Adrenal gland (tissue), 19 donors: ENCODE measurements at places on chromosomes 3 and 15.
A peak's percentile ranks its signal among the peaks of the same experiment; 100 is the strongest.

GRCh38 chr3:151301787-151302186 lies 14.8 kb downstream of the GPR87 start:
- DNase-seq, result no peak

DNA sequence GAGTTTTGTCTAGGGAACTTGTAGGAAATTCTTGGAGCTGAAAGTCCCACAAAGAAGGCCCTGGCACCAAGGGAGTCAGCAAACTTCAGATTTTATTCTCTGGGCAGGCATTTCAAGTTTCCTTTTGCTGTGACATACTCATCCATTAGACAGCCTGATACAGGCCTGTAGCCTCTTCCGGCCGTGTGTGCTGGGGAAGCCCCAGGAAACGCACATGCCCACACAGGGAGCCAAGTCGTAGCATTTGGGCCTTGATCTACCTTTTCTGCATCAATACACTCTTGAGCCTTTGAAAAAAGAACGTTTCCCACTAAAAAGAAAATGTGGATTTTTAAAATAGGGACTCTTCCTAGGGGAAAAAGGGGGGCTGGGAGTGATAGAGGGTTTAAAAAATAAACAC lies 15.0 kb downstream of the TIGIT start:
- DNase-seq, result no peak

DNA sequence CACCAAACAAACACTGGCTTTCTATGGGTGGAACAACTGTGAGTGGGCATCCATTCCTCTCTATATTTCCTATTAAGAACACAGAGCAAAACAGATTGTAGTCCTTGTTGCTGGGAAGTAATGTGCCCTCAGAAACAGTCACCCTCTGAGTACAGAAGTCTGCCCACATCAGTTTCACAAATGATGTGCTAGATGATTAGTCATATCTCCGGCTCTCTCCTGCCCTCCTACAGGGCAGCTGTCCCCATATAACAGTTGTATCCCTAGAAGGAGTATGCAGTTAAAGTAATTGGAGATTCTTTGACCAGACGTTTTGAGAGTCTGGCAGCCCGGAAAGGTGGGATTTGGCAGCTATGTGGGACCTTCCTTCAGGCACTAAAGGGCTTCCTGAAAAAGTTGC lies 159.9 kb downstream of the APBA2 start:
- no peak for DNase-seq

- DNase-seq, result peak; percentile 62
Observed at GRCh38 chr3:4982773-4983738, 3.8 kb downstream of the BHLHE40 start.

DNA sequence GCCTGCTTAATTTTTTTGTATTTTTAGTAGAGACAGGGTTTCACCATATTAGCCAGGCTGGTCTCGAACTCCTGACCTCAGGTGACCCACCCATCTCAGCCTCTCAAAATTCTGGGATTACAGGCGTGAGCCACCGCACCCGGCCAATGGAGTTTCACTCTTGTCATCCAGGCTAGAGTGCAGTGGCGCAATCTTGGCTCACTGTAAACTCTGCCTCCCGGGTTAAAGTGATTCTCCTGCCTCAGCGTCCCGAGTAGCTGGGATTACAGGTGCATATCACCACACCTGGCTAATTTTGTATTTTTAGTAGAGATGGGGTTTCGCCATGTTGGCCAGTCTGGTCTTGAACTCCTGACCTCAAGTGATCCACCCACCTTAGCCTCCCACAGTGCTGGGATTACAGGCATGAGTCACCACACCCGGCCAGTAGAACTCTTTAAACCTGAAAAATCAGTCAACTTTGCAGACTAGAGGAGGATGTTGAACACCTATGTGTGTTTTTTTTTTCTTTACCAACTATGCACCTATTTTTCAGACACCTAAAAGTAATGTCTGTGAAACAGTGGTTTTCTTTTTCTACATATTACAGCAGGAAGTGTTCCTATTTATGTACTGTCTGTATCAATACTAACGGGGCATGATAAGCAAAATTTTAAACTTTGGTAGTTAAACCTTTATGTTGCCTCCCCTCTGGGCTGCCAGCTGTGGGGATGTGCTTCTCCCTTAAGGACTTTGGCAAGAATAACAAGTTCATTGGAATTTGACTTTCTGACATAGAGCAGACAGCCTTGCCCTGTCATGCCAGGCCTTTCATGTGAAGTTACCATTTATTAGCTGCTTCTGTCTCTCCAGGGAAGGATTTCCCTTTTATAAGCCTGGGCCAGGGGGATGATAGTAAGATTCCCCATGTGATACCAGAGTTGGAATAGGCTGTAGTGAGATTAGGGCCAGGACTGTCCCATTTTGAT lies 8.1 kb downstream of the ARIH2 start:
- peak; percentile 24 for DNase-seq

- no peak for DNase-seq
Observed at GRCh38 chr3:57917601-57918000, 90.6 kb upstream of the FLNB start.

DNA sequence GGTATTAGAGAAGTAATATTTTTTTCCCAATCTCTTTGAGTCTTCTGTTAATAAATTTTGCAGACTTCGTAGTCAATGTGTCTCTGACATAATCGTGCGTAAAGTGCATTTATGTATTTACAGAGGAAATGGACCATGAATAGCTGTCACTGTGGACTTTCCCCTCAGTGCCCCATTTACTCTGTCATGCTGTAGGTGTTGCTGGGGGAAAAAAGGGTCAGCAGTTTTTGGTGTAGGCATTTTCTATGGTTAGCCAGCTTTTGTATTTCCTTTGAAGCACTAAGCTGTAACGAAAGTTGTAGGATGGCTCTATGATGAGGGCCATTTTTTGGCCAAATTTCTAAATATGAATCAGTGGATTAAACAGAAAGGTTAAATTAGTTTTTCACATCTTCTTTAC lies 598.4 kb downstream of the FGF12 start:
- DNase-seq, result no peak

GRCh38 chr3:118781839-118782238 lies 252.8 kb downstream of the IGSF11 start:
- no peak for DNase-seq

- DNase-seq, result no peak
Observed at GRCh38 chr3:185555101-185555501, 2.7 kb upstream of the LIPH start.

- no peak for DNase-seq
Observed at GRCh38 chr15:29601811-29602210, 220.5 kb downstream of the TJP1 start.

DNA sequence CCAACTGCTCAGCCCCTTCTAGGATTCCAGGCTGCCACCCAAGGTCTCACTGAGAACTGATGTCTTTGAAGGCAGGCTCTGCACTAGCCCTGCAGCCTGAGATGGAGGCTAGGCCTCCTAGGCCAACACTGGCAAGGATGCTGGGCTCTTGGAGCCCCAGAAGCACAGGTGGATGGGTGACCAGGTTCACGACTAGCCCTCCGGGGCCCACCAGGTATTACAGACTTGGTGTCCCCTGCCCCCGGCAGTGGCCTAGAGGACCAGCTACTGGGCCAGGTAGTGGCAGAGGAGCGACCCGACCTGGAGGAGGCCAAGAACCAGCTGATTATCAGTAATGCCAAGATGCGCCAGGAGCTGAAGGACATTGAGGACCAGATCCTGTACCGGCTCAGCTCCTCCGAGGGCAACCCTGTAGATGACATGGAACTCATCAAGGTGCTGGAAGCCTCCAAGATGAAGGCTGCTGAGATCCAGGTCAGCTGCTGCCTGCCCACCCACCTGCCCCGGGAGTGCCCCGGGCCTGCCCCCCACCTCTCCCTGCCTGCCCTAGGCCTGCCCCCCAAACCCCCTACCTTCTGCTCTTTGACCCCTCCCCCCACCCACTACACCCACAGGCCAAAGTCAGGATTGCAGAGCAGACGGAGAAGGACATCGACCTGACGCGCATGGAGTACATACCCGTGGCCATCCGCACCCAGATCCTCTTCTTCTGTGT lies 52.5 kb downstream of the SEMA3G start:
- DNase-seq, result no peak

DNA sequence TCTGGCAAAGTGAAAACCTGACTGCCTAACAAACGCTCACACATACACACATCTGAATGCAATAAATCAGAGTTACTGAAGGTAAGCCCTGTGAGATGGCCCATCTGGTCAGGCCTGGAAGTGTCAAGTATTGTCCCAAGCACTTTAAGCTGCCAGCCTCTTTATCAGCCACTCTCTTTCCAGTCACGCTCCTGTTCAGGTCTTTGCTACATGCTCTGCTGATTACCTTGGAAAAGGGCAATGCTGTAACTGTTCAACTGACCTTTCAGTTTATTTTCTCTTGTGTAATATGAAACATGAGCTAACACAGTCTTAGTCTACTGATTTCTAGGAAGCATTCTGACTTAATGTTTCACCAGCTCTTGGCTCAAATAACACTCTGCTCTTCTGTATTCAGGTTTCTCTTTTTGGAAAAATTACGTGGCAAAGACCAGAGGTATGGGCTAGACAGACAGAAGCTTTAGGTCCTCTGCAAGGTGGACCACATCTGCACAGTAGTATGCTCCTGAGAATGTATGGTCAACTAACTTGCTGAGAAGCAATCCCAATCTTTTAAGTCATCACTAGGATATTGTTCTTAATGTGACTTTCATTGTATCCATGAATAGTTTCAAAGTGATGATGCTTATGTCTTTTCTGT lies 44.5 kb downstream of the GBE1 start:
- DNase-seq, result peak; percentile 66

DNA sequence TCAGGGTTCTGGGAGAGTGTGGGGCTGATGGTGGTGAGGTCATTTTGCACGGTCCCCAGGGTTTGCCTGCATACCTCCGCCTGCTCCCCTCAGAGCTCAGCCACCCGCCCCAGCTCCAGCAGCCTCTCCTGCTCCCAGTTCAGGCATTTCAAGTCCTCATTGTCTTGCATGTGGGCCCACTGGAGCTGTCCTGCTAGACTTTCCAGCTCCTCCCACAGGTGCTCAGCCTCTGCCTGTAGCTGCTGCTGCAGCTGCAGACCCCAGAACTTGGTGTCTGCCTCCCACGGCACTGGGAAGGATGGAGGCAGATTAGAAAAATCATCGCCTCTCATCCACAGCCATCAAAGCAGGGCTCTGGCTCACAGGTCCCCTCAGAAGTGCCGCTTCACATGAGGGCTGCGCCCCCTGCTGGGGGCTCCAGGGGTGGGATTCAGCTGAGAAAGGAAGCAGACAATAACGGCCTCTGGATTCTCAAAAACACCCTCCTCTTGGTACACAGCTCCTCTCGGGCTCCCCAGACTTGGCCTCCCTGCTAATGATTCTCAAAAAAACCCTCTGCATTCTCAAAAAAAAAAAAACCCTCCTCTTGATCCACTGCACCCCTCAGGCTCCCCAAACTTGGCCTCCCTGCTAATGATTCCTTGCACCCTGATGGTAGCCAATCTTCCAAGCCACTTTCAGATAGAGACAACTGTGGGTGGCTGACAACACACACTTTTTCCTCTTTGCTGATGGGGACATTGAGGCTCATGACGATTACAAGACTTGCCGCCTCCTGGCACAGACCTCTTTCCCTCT lies 89.3 kb upstream of the C2CD4B start:
- DNase-seq, result peak; percentile 69

GRCh38 chr3:58630076-58630709 lies 36.4 kb downstream of the FAM3D start:
- DNase-seq, result peak; percentile 75

- DNase-seq, result no peak
Observed at GRCh38 chr3:138724443-138724842, 110.3 kb downstream of the PIK3CB start.

- no peak for DNase-seq
Observed at GRCh38 chr3:32373276-32373675, 18.4 kb upstream of the CMTM7 start.

GRCh38 chr3:197597335-197597734 lies 41.6 kb upstream of the BDH1 start:
- DNase-seq, result no peak

DNA sequence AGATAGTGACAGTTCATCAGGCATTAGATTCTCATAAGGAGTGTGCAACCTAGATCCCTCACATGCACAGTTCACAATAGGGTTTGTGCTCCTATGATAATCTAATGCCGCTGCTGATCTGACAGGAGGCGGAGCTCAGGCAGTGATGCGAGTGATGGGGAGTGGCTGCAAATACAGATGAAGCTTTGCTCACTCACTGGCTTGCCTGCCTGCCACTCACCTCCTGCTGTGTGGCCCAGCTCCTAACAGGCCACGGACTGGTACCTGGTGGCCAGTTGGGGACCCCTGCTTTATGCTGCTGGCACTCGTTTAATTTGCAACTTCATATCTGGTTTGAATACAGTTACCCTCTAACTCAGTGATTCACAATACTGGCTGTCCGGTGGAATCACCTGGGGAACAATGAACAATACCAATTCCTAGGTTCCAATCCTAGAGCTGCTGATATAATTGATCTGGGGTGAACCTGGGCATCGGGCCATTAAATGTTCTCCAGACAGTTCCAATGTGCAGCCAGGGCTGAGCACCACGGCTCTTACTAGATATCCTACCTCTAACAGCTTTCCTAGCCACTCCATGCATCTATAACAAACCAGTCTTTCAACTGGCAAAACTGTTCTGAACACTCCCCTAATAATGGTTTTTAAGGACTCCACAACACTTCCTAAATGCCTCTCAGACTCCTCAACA lies 131.4 kb downstream of the ATP1B3 start:
- DNase-seq, result no peak

DNA sequence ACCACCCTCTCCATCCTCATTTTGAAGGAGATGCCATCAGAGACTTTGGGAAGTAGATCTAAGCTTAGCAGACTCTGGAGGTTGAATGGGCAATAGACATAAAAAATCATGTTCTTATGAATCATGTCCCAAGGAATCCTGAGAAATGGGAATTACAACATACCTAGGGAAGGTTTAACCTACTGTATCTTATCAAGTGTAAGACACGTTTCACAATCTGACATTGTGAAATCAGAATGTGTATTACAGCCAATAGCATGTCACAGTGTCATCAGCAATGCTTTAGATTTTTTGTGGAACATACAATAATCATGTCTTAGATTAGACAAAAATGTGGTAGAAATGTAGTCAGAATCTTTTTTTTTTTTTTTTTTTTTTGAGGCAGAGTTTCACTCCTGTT lies 332.4 kb upstream of the TLE3 start:
- DNase-seq, result no peak

- no peak for DNase-seq
Observed at GRCh38 chr3:148940983-148941382, 50.4 kb upstream of the GYG1 start.

GRCh38 chr15:87686339-87686738 lies 570.2 kb downstream of the NTRK3 start:
- DNase-seq, result no peak

GRCh38 chr15:85793641-85794597 lies 806 bp downstream of the KLHL25 start:
- DNase-seq, result peak; percentile 45
